ENCODE measurements at places on chromosomes 3 and 15.

- peak; percentile 80 for DNase-seq
Measured at GRCh38 chr3:185176750-185177359, 24.0 kb upstream of the C3orf70 start.

DNA sequence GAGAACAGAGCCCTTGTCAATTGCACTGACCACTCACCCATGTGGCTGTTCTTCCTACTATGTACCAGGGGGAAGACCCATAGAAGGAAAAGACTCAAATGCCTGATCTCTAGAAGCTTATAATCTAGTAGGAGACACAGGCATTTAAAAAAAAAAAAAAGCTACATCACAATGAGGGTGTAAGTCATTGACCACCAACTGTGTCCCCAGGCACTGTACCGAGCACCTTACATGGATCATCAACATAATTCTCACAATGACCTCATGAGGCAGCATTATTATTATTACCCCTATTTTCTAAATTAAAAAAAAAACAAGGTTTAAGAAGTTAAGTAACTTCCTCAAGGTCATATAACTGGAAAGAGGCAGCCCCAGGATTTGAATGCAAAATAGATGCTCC, 247.4 kb downstream of the SHOX2 start:
- DNase-seq: no peak

DNA sequence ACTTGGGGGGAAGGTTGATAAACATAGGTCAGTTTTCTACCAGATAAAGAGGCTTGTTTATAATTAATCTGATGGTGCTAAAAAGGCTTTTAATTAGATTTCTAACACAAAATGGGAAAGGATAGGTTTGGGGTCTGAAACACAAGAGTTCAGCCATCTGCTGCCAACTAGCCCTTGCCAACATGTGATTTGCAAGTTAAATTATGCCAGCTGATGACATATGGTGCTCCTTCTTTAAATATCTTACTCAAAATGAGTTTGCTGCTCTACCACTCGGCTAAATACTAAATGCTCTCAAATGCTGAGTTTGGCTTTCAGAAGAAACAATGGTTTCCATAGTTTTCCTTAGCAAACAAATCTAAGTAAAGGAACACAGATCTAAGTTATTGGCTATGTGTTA, 557.8 kb upstream of the CCDC54 start:
- DNase-seq: no peak

GRCh38 chr15:90617668-90618097, 88.0 kb downstream of the CRTC3 start:
- no peak for DNase-seq

GRCh38 chr3:72338942-72339669, 509.1 kb downstream of the SHQ1 start:
- peak; percentile 64 for DNase-seq

GRCh38 chr3:162443376-162443775, 946.8 kb downstream of the OTOL1 start:
- DNase-seq: no peak

DNA sequence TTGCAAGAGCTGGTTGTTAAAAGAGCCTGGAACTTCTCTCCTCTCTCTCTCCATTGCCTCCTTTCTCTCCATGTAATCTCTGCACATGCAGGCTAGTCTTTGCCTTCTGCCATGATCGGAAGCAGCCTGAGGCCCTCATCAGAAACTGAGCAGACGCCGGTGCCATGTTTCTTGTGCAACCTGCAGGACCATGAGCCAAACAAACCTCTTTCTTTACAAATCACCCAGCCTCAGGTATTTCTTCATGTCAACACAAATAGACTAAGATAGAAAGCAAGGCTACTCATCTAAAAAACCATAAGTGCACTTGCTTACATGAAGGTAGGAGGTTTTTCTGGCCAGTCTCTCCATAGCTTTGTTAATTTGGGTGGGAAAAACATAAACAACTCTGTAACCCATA, 8.7 kb downstream of the PDZRN3 start:
- DNase-seq: no peak

DNA sequence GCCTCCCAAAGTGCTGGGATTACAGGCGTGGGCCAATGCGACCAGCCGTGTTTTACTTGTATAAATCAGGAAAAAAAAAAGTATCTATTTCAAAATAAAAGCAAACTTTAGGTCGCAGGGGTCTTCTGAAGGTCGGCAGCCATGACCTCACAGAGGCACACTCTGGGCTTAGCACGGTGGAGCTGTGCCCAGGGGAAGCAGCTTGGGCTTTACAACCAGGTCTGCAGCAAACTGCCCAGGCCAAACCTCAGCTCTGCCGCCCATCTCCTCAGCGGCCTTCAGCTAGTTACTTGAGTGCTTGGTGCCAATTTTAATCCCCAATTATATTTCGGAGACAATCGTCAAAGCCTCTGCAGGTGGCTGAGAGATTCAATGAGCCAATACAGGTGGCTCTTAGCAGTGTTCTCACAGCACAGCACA, 30.1 kb downstream of the ZDHHC19 start:
- DNase-seq: peak; percentile 48

All from hematopoietic multipotent progenitor cell treated with erythropoietin and hydrocortisone succinate and interleukin-3 and kit ligand, for 4 days (in vitro differentiated cells).